Type B pancreatic cell (in vitro differentiated cells): ENCODE measurements at places on chromosomes 2 and 18.

- H3K27ac ChIP-seq, result no peak overlapping the region
- H3K27me3 ChIP-seq, result no peaks in the 10 kb centered on the region
- peaks cover 7% of the 10 kb centered on the region for H3K36me3 ChIP-seq
These were observed 19.1 kb downstream of the CAPG start for GRCh38 chr2:85390941-85391669.

- no peaks in the 10 kb centered on the region for H3K36me3 ChIP-seq
- H3K4me1 ChIP-seq, result peaks cover 25% of the 10 kb centered on the region
- no peaks in the 10 kb centered on the region for H3K27me3 ChIP-seq
- no peak overlapping the region for H3K4me3 ChIP-seq
- no peak for DNase-seq
These were observed 88.1 kb upstream of the ATL2 start for GRCh38 chr2:38464971-38465788.

GRCh38 chr2:71813315-71813714 lies 334.3 kb downstream of the CYP26B1 start:
- H3K4me3 ChIP-seq, result no peak overlapping the region
- DNase-seq, result no peak
- H3K27me3 ChIP-seq, result peaks cover 8% of the 10 kb centered on the region
- H3K27ac ChIP-seq, result no peak overlapping the region

DNA sequence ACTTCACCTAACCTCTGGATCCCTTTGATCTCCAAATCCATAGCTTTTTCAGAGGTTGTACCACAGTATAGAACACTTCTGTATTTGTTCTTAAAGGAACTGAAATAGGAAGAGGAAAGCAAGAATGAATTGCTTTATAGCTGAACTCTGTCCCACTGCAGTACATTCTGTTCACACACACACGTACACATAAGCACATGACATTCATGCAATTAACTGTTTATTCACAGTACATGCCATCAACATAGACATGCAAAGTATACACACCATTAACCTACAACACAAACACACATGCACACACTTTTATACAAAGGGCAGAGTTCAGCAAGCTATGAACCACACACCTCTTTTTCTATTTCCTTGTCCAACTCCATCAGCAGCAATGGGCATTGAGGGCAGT lies 43.2 kb downstream of the MRPL33 start:
- no peaks in the 10 kb centered on the region for H3K27me3 ChIP-seq
- H3K4me3 ChIP-seq, result no peak overlapping the region
- DNase-seq, result no peak

- H3K4me1 ChIP-seq, result peaks cover 28% of the 10 kb centered on the region
These were observed 144.9 kb downstream of the TNS1 start for GRCh38 chr2:217857624-217858506.

- no peak overlapping the region for H3K4me3 ChIP-seq
- no peaks in the 10 kb centered on the region for H3K36me3 ChIP-seq
- peaks cover 16% of the 10 kb centered on the region for H3K4me1 ChIP-seq
- no peaks in the 10 kb centered on the region for H3K27me3 ChIP-seq
- no peak for DNase-seq
These were observed 151.0 kb downstream of the MREG start for GRCh38 chr2:215862351-215862771.

- H3K4me1 ChIP-seq, result no peaks in the 10 kb centered on the region
- H3K36me3 ChIP-seq, result no peaks in the 10 kb centered on the region
- DNase-seq, result no peak
- H3K27ac ChIP-seq, result no peak overlapping the region
- no peak overlapping the region for H3K4me3 ChIP-seq
These were observed 47.0 kb downstream of the DHRS9 start for GRCh38 chr2:169116327-169116726.

- H3K4me3 ChIP-seq, result no peak overlapping the region
- H3K27ac ChIP-seq, result no peak overlapping the region
- no peaks in the 10 kb centered on the region for H3K36me3 ChIP-seq
These were observed 321.8 kb upstream of the CWC22 start for GRCh38 chr2:180328795-180329422.

DNA sequence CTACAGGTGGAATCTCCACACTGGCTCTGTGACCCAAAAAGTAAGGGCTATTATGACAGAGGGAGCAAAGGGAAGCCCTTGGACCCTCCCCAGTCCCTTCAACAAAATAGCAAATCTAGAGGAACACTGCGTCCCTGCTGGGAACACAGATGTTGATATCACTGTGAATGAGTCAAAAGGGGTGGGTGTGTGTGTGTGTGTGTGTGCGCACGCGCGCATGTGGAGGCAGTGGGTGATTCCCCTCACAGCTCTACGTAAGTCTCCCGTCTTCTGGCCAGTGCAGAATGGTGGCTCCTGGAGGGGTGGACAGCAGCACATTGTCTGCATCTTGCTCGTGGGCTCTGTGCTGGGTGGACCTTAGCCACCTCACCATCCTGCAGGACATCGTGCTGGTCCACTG lies 7.8 kb upstream of the C2orf72 start:
- no peak overlapping the region for H3K4me3 ChIP-seq
- H3K36me3 ChIP-seq, result no peaks in the 10 kb centered on the region
- no peaks in the 10 kb centered on the region for H3K4me1 ChIP-seq
- H3K27me3 ChIP-seq, result peaks cover 29% of the 10 kb centered on the region
- H3K27ac ChIP-seq, result no peak overlapping the region
- DNase-seq, result no peak
